ENCODE measurements at places on chromosomes 1 and 21.

GRCh38 chr1:175702079-175702795 lies 41.2 kb downstream of the TNR start:
- DNase-seq: no peak

DNA sequence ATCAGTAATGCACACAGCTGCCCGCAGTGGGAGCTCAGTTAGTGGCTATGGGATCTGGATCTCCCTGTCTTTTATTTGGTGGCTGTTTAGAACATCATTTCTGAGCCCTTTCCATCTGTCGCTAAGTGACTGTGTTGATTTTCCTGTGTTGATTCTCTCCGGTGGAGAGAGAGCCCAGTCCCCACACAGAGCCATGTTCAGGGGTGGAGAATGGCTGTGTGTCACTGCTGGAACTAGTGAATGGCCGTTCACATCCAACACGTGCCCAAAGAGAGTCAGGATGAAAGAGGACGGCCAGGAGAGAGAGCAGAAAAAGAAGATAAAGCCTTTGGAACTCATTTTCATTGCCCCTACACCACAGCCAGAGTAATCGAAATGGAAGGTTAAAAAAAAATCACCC lies 76.2 kb downstream of the FBXO2 start:
- DNase-seq: no peak

- DNase-seq: no peak
Measured at GRCh38 chr1:39833621-39834385, 45.1 kb upstream of the BMP8B start.

DNA sequence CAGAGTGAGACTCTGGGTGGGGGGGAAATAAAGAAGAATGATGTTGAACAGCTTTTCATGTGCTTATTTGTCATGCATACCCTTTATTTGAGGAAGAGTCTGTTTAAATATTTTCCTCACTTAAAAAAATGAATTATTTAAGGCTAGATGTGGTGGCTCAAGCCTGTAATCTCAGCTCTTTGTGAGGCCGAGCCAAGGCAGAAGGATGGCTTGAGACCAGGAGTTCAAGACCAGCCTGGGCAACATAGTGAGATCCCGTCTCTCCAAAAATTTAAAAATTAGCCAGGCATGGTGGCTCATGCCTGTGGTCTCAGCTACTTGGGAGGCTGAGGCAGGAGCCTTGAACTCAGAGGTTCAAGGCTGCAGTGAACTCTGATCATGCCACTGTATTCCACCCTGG lies 25.4 kb downstream of the SLC30A1 start:
- no peak for DNase-seq

DNA sequence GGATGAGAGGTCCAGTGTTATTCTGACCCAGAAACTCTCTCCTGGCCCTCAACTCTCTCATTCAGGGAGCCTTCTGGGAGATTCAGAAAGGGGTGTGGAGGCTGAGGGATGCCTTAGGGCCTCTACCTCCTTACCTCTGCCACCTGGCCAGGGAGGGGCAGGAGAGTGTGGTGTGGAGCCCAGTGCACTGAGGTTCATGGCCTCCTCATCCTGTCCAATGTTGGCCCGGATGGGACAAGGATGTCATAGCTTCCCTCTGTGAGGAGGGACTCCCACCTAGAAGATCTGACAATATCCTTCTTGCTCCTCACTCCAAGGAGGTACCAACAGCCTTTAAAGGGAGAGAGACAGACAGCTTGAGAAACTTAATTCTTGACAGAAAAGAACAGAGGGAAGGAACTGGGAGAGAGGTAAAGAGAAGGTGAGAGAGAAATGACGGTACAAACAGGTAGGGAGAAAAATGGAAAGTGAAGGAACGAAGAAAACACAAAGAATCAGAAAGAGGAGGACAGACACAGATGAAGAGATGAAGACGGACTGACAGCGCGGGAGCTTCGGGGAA lies 779 bp downstream of the BEND5 start:
- DNase-seq: no peak

DNA sequence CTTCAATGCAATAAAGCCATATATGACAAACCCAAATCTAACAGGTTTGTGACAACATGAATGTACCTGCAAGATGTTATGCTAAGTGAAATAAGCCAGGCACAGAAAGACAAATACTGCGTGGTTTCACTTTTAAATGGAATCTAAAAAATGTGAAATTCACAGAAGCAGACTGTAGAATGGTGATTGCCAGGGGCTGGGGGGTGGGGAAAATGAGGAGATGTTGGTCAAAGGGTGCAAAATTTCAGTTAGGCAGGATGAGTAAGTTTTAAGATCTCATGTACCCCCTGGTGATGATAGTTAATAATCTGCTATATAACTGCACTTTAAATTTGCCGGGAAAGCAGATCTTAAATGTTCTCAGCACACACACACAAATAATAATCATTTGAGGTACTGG lies 160.5 kb downstream of the PTBP2 start:
- DNase-seq: no peak

DNA sequence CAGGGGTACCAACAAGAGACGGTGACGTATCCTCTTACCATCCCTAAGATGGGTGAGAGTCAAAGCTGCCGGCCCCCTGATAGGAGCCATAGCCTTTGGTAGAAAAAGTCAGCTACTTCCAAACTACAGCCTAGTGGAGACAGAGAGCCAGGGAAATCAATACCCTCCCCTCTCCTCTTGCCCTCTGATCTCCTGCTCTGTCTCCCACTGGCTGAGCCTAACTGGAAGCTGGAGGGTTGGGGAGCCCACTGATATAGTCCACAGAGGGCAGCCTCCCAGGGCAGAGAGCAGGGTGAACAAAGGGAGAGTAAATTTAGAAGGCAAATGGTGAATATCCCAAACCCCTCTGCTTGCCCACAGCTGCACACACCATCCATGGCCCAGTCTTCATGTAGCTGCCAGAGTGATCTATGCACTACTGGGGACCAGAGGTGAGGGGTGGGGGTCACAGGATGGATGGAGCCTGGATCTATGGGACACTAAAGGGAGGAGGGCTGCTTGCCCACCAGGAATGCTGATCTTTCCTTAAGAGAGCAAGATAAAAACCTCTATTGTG lies 80.0 kb downstream of the DHRS3 start:
- no peak for DNase-seq

DNA sequence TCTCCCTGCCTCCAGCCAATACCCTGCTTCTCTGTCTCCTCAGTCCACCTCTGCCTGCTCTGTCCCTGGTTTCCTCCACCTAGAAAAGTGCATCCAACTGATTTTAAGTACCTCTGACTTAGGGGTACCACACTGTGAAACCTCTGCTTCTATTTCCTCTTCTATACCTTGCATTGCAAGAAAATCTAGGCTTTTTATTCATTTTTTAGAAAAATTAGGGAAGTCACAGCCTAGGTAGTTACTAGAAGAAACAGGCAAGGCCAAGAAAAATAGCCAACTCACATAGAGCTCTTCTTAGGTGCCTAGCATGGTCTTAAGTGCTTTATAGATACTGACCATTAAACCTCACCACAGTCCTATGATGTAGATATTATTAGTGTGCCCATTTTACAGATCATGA lies 39.1 kb downstream of the HIVEP3 start:
- DNase-seq: no peak

GRCh38 chr1:74363220-74363619 lies 128.0 kb downstream of the TNNI3K start:
- no peak for DNase-seq

GRCh38 chr1:197857477-197857876 lies 45.0 kb upstream of the C1orf53 start:
- no peak for DNase-seq

Measured in NCI-H2107 (cell line).